ENCODE measurements at places on chromosomes 2 and 18.

- no peak for DNase-seq
Observed at GRCh38 chr2:27494944-27495554, at the start of gene FNDC4. Gene FNDC4 (minus strand): TSS chr2:27495200. CDS start chr2:27494679, 521 bp downstream.

DNA sequence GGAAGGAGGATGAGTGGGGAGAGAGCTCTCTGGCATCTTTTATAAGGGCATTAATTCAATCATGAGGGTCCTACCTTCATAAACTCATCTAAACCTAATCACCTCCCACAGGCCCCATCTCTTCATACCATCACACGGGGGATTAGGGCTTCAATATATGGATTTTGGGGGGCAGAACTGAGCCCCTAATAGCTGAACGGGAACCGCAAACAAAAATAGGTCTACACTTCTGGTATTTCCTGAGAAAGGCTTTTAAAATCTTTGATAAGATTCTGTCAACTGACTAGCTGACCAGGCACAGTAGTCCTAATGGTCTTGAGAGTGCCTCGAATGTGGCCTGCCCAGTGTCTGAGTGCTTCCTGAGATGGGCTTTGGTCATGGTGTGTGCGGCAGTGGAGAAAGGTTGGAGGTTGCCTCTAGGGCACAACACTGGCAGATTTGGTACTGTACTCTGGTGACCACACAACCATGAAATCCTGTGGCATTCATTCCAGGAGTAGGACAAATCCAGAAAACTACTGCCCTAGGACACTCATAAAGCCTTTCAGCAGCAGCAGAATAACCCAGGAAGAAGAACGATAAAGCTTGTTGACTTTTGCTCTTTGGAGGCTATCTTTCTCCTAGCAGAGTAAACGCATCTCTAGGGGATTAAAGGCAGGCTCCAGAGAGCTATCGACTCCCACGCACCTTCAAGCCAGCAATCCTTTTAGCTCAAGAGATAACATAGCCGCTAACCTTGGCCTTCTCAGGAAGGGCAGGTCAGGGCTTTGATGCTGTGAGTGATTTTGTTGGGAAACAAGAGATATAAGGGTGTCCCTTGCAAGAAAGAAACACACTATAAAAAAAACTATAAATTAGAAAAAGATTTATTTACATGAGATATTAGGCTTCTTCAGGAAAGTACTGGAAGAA is 12.3 kb upstream of the APOB start:
- DNase-seq, result no peak

- DNase-seq, result no peak
Observed at GRCh38 chr18:57353940-57354461, 1.6 kb downstream of the ST8SIA3 start.

DNA sequence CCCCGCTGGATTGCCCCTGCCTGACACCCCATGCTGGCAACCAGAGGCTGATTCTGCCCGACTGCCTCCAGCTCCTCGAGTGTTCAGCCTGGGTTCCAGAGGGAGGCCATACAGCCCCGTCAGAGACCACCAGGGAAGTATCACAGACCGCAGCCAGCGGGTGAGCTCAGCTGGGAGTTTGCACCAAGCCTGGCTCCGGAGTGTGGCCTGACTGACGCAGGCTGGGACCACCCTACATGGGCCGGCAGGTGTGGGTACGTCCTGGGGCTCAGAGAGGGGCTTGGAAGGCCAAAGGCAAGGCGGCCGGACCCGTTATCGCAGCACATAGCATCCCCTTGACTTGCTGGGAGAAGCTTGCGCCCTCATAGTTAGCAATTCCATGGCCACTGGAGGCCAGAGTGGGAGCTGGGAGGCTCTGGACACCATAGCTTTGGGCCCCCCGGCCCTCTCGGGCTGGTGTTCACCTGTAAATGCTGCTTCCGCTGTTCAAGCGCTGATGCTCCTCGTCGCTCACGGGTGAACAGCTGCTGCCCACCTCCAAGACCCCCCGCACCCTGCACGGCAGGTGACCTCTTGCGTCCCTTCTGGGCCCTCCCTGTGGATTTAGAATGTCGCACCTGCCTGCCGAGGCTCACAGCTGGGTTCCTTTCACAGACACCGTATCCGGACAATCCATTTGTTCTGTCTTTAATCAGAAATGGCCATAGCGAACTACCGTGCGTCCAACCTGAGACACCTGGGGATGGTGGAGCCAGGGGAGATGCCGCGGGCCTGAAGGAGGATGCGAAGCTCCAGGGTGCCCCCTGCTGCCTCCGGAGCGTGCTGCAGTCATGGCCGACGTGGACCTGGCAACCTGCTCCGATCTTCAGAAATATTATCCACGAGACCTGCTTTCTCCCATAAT is 31.2 kb upstream of the SLC66A3 start:
- peak; percentile 63 for DNase-seq

GRCh38 chr2:153715218-153715850 is 156.4 kb upstream of the GALNT13 start:
- no peak for DNase-seq

Data from Kasumi-1 (cell line).